ENCODE measurements at places on chromosomes 2 and 18.
A peak's percentile ranks its signal among the peaks of the same experiment; 100 is the strongest.

DNA sequence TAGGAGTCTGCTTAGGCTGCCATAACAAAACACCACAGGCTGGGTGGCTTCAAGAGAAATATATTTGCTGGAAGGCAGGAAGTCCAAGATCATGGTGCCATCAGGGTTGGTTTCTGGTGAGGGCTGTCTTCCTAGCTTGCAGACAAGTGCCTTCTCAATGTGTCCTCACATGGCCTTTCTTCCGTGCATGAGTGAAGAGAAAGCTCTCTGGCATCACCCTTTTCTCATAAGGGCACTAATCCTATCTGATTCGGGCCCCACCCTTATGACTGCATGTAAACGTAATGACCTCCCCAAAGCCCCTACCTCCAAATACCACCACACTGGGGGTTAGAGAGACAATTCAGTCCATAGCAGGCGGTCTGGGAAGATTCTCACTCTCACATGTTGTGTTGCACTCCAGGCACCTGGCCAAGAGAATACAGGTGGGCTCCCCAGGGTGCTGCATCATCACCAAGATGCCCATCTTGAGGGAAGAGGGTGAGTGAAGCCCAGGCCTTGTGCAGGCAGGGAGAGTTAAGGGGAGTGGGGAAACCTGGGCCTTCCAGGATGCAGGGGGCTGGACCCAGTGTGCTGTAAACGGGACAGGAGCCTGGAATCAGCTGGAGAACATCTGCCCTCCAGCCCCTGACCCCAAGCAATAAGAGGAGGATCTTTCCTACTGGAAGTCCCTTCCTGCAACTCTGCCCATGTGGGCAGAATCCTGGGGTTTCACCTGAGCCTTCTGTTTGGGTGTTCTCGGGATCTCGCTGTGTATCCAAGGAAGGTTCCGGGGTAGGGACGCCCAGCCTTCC lies 10.2 kb downstream of the CATIP start:
- no peak for DNase-seq

GRCh38 chr2:160984426-160985077 lies 175.7 kb upstream of the TANK start:
- DNase-seq, result peak; percentile 22

- DNase-seq, result peak; percentile 64
Observed at GRCh38 chr18:58624011-58624410, 4.9 kb downstream of the ALPK2 start.

DNA sequence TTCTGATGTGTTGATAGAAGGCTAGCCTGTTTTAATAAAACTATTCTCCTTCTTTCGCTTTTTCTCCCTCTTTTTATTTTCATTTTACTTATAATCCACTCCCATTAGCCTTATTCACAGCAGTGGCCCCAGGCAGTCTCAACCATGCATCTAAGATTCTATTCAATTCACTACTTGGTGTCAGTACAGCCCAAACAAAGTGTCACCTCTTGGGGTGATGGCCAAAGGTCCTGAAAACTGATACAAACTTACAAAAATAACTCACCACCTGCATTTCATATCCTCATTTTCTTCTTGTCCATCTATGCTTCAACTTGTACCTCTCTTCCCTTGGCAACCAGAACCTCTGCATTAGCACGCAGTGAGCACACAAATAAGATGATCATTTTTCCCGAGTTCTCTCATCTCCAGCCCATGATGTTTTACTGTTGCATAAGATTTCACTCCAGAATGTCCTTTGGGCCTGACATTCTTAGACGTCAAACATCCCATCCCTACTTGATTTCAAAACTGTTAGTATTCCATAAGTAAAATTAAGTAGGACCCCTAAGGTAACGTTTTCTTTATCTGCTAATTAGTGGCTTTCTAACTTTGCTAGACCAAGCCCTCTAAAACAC lies 559.3 kb upstream of the TNP1 start:
- no peak for DNase-seq

DNA sequence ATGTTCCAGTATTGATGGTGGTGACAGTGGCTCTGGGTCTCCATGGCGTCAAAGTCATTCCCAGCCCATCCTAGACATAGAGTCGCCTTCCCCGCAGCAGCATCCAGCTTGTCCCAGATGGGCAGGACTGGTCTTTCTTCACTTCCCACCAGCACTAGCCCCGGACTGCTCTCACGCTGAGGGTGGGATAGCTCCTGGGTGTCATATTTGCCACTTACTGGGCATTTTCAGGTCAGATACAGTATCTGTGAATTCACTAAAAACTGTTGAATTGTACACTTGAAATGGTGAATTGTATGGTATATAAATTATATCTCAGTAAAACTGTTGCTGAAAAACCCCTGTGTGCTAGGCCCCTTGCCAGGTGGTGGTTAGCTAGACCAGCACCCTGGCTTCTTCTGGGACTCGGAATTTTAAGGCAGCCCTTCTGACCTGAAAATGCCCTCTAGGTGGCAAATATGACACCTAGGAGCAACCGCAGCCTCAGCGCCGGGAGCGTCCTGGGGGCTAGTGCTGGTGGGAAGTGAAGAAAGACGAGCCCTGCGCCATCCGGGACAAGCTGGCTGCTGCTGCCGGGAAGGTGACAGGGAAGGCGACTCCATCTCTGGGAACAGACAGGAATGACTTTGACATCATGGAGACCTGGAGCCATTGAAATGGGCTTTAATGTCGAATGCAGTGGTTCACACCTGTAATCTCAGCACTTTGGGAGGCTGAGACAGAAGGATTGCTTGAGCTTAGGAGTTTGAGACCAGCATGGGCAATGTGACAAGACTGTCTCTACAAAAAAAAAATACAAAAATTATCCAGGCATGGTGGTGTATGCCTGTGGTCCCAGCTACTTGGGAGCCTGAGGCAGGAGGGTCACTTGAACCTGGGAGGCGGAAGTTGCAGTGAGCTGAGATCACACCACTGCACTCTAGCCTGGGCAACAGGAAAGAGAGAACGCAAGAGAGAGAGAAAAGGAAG lies 56.2 kb downstream of the DDX1 start:
- no peak for DNase-seq

DNA sequence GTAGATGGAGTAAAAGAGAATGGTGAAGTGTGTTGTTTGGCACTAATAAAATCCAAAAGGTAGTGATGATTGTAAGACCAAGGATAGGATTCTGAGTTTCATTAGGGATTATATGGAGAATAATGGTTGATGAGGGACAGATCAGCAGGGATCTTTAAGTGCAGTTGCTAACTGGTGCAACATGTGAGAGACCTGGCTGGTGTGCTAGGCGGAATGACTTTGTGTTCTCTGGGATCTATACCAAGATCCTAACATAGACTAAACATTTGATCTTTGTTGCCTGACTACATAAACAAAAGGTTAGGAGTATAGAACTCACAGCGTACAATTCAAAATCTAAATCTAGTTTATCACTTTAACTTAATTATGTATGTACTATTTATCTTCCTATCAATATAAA lies 135.4 kb downstream of the PTRHD1 start:
- no peak for DNase-seq

DNA sequence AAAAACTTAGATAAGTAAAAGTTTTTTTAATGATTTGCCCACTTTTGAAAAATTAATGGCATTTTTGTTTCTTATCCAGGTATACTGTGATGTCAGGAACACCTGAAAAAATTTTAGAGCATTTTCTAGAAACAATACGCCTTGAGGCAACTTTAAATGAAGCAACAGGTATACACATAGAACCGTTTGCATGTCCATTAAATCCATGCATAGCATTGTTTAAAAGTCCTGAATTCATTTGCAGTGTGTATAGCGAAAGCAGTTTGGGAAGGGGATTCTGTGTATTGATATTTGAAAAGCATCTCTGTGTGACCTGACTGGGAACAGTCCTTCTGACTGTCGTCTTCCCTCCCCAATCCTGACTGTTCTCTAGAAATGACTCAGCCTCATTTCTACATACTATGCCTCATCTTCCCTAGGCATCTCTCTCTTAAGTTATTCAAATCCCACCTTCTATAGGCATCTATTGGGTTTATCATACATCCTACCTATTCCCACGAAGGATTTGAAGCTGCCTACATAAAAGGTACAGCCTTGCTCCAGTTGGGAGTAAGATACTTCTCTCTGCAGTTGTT lies 79.2 kb upstream of the MAP3K20 start:
- peak; percentile 26 for DNase-seq

GRCh38 chr2:164084066-164084465 lies 348.3 kb upstream of the FIGN start:
- peak; percentile 21 for DNase-seq

Data from fibroblast of upper back skin (primary cell).